Activated T-helper 2 cell treated with anti-CD3 and anti-CD28 coated beads, Interferon-gamma antibody, Interleukin-2, Interleukin-4, amounts not matched to agents 10 μg/mL and 5 μg/mL and 100 μg/mL, durations not matched to agents 14 hours and 24 hours and 36 hours (primary cell): ENCODE measurements at places on chromosomes 13 and 19.
A peak's percentile ranks its signal among the peaks of the same experiment; 100 is the strongest.

GRCh38 chr19:18137657-18138339 is 15.2 kb upstream of the PIK3R2 start:
- DNase-seq = no peak
- H3K4me3 ChIP-seq = no peak overlapping the region
- no peaks in the 10 kb centered on the region for H3K4me1 ChIP-seq
- no peaks in the 10 kb centered on the region for H3K27me3 ChIP-seq

DNA sequence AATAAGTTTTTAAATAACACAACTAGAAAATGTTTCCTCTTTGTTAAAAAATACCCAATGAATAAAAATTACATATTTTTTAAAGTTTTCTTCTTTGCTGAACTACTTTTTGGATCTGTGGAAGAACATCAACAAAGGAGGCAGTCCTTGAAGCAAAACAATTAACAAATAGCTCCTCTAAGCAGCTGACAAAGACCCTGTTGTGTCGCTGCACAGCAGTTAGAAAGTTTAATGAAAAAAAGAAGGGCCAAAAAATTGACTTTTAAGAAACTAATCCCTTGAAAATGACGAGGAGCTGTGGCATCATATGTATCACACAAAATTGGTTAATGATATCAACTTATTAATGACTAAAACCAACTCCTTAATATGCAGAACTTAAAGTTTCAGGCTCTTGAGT is 72.1 kb downstream of the SLITRK1 start:
- no peaks in the 10 kb centered on the region for H3K27me3 ChIP-seq
- H3K36me3 ChIP-seq = no peaks in the 10 kb centered on the region
- H3K27ac ChIP-seq = no peak overlapping the region

GRCh38 chr19:54674021-54674617 is 11.3 kb downstream of the LILRB4 start:
- H3K4me3 ChIP-seq = no peak overlapping the region
- H3K27me3 ChIP-seq = peaks cover 3% of the 10 kb centered on the region
- H3K4me1 ChIP-seq = no peaks in the 10 kb centered on the region
- DNase-seq = no peak
- H3K36me3 ChIP-seq = no peaks in the 10 kb centered on the region

DNA sequence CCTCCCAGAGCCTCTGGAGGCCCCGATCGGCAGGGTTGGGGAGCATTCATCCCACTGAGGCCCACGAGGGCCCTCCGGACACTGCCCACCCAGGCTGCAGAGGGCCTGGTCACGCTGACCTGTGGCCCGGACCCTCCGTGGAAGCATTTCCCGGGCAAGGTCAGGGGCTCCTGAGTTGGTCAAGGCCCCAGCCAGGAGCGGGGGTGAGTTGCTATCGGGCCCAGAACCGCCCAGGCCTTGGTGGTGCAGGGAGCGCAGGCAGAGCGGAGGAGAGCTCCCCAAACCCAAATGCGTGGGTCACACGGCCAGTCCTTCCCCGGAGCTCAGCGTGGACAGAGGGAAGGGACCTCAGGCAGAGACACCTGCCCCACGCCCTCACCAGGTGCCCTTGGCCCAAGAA is 25.7 kb downstream of the GPX4 start:
- H3K27ac ChIP-seq = no peak overlapping the region
- H3K4me3 ChIP-seq = peak overlapping the region; percentile 86
- DNase-seq = no peak
- peaks cover 27% of the 10 kb centered on the region for H3K36me3 ChIP-seq
- H3K4me1 ChIP-seq = peaks cover 10% of the 10 kb centered on the region
- no peaks in the 10 kb centered on the region for H3K27me3 ChIP-seq

- peak overlapping the region; percentile 96 for H3K4me3 ChIP-seq
- H3K27ac ChIP-seq = no peak overlapping the region
- no peaks in the 10 kb centered on the region for H3K27me3 ChIP-seq
- H3K4me1 ChIP-seq = peaks cover 6% of the 10 kb centered on the region
- no peak for DNase-seq
Observed at GRCh38 chr19:2462635-2463421, 6.1 kb upstream of the LMNB2 start.
